ENCODE measurements at places on chromosomes 7 and 10.

DNA sequence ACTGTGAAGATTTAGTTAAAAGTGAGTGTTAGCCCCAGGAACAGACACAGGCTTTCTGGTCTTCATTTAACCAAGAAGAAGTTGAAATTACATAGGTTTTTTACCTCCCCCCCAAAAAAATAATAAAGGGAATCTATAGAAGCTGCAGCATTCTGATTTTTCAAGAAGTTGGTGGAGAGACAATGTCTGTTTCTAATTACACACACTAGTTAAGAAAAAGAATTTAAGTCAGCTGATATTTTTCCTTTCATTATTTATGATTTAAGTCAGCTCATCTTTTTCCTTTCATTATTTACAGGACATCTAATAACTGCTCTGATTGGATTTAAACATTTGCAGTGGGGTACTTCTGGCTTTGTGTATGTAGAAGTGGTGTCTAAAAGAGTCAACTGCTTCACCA, 201.4 kb upstream of the NRP1 start:
- H3K27me3 ChIP-seq, result peaks cover 21% of the 10 kb centered on the region
- DNase-seq, result no peak
- no peak overlapping the region for H3K27ac ChIP-seq
- H3K4me1 ChIP-seq, result no peaks in the 10 kb centered on the region

DNA sequence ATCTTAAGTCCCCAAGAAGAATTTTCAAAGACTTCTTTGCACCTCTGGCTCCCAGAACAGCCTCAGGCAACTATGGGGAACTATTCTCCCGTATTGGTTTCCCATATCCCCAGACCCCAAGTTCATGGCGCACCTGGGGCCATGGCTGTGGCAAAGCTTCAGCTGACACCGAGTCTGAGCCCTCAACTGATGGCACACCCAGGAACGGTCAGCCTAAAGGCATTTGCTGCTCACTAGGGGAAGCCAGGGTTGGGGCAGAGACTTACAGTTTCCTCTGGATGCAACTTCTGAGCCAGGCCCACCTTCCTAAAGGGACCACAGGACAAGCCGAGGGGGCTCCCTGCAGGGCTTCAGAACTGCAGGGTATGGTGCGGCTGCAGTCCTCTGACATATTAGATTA, 13.7 kb upstream of the CPA1 start:
- H3K27me3 ChIP-seq, result no peaks in the 10 kb centered on the region
- H3K4me1 ChIP-seq, result peaks cover 3% of the 10 kb centered on the region
- no peaks in the 10 kb centered on the region for H3K36me3 ChIP-seq
- H3K27ac ChIP-seq, result no peak overlapping the region
- no peak overlapping the region for H3K4me3 ChIP-seq

GRCh38 chr10:113305871-113306270, 247.0 kb upstream of the HABP2 start:
- no peak overlapping the region for H3K27ac ChIP-seq
- DNase-seq, result no peak
- no peak overlapping the region for H3K4me3 ChIP-seq
- H3K27me3 ChIP-seq, result no peaks in the 10 kb centered on the region
- no peaks in the 10 kb centered on the region for H3K4me1 ChIP-seq

DNA sequence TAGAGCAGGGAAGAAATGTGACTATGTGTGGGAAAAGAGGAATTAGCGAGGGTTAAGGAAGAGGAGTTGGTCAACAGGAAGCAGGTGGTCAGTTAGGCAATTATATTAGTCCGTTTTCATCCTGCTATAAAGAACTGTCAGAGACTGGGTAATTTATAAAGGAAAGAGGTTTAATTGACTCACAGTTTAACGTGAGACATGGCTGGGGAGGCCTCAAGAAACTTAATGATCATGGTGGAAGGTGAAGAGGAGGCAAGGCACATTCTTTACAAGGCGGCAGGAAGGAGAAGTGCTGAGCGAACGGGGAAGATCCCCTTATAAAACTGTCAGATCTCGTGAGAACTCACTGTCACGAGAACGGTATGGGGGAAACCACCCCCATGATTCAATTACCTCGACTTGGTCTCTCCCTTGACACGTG, 35.0 kb downstream of the RAMP3 start:
- no peak overlapping the region for H3K27ac ChIP-seq
- peaks cover 17% of the 10 kb centered on the region for H3K27me3 ChIP-seq
- peaks cover 4% of the 10 kb centered on the region for H3K36me3 ChIP-seq
- H3K4me3 ChIP-seq, result no peak overlapping the region
